ENCODE measurements at places on chromosomes 2 and 18.
A peak's percentile ranks its signal among the peaks of the same experiment; 100 is the strongest.

GRCh38 chr18:67268530-67268929 lies 248.0 kb downstream of the DSEL start:
- DNase-seq: no peak

- no peak for DNase-seq
Measured at GRCh38 chr18:10201659-10202058, 252.8 kb upstream of the APCDD1 start.

DNA sequence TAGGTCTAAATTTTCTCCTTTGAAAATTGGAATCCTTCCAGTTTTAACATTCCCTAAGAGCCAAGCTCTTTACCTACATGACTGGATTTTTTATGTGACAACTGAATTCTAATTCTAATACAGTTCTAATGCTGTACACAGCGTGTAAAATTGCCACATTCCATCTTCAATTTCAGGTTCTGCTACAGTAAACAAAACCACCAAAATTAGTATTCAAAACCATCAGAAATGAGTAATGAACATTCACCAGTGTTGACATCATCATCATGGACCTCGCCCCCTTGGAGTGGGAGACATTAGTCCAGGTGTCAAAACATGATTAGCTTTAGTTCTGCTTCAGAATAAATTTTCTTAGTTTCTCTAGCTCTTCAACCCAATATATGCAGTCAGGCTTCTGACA lies 133.6 kb downstream of the MBD2 start:
- peak; percentile 32 for DNase-seq

DNA sequence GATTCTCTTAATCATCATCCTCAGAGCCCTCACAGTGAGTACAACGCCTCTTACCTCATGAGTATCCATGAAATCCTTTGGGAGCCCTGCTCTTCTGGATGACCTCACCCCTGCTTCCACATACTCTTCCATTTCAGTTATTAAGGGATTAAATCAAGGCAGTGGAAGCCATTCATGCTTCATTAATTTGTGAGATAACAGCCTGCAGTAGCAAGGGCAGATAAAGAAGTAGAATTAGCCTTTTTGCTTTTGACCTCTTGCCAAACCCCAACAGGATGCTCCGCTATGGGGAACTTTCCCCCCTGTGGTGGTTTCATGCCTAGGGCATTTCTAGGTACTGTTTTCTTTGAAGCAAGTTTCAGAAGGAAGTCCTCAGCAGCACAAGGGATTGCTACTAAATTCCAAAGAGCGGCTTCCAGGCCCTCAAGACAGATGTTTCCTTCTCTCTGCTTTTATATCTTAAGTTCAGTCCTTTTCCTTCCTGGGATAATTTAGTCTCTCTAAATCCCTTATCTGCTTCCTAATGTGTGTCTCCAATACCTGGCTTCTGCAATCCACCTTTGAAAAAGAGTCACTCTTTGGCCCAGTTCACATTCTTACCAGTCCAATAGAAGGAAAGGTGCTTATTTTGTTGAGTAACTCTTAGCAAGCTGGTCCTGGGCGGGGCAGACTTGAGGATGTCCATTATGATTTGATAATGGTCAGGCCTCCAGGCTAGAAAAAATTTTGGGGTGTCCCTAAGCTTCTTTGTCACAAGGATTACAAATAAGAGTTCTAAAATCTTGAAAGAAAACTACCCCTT lies 76.9 kb downstream of the MYO1B start:
- peak; percentile 97 for DNase-seq

DNA sequence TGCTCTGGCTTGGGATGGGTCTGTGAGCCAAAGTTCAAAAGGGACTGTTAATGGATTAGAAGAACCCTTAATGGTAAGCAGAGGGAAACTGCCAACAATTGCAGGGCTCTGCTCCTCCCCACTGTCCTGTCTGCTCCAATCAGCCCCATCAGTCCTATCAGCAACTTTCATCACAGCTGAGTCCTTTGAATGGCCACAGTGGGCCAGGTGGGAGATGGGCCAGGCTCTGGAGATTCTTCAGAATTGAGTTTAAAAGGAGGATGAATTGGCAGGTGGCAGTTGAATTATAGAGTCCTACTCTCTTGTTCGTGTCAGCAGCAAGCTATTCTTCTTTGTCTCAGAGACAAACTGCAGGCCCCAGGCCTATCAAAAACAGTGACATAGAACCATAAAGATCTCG lies 573.9 kb downstream of the EPHA4 start:
- DNase-seq: no peak

GRCh38 chr2:196137271-196137670 lies 34.1 kb downstream of the STK17B start:
- DNase-seq: peak; percentile 24

- DNase-seq: no peak
Measured at GRCh38 chr2:19893520-19894133, 8.2 kb downstream of the TTC32 start.

DNA sequence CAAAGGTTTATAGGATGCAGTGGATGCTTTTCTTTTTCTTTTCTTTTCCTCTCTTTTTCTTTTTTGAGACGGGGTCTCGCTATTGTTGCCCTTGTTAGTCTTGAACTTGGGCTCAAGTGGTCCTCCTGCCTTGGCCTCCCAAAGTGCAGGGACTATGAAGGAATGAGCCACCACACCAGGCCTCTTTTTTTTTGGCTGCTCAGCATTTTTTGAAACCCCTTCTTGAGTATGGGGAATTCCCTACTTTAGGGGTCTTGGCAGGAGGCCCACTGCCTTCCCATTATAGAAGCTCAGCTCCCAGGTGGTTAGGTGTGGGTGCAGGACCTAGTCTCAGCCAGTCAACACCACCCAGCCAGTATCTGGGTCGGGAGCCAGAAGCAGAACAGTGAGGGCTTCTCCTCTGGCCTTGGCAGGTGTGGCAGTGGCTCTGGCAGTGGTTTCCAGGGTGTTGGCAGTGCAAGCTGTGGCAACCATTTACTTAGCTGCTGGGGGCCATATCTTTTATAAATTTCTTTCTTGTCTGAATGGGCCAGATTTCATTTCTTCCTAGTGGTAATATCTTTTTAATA lies 51.4 kb upstream of the ACYP2 start:
- no peak for DNase-seq

- no peak for DNase-seq
Measured at GRCh38 chr2:77664491-77664890, 142.3 kb upstream of the LRRTM4 start.

- DNase-seq: peak; percentile 40
Measured at GRCh38 chr2:233761040-233761769, 1.1 kb downstream of the UGT1A1 start.

- DNase-seq: no peak
Measured at GRCh38 chr18:30810580-30810979, 232.0 kb downstream of the DSC3 start.

GRCh38 chr2:38622210-38622609 lies 19.5 kb upstream of the HNRNPLL start:
- DNase-seq: no peak

DNA sequence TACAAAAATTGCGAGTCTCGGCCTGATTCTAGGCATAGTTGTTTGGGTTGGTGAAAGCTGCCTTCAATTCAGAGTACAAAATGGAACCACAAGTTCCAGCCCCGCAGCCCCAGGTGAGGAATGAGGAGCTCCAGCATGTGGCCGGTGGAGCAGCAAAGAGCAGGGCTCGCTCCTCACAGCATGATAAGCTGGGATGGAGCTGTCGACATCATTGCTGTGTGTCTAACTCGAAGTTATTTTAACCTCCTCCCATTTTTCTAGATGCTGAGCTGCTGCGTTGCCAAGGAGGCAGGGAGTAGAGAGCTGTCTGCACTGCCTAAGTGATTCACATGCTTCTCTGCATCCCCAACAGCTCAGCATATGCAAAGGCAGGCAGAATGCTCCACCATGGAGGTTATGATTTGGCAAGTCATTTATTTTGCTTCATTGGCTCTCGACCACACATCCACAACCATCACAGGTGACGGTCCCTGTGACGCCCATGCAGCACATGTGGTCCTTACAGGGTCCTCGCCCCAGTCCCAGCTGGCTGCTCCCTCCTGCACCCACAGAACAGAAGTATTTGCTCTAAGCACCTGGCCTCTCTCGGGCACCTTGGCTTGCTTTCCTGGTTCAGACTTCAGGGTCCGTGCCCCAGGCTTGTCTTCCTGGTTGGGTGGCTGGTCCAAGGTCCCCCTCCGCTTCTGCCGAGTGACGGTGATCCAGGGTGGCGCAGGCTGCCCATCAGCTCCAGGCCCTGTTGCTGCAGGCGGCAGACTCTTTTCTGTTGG lies 66.0 kb upstream of the MGAT4A start:
- DNase-seq: no peak

DNA sequence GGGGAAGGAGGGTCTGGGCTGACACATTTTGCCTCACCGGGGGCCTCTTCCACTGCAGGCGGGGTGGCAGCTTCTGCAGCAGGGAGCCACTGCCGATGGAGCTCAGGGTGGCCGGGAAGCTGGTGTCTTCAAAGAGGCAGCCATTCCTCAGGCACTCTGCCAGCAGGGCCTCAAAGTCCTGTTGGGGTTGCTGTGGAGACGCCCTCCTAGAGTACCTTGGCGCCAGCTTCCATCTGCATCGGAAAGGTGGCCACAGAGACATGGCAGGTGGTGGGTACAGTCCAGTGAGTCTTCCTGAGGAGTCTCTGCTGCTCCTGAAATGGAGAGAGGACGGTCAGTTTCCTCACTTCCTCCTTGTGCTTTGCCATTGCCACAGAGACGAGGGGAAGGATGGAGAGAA lies 12.1 kb downstream of the CAPN14 start:
- DNase-seq: no peak

- no peak for DNase-seq
Measured at GRCh38 chr2:17798338-17798737, 17.9 kb upstream of the MSGN1 start.

Measured in M059J (cell line).